ENCODE measurements at places on chromosomes 12 and 14. TPM values are rescaled to one million over a fixed set of nuclear protein-coding genes. Genes with fewer than 3 reads are reported as not detected.

- no peak for DNase-seq
These were observed 3.3 kb upstream of the C14orf93 start for GRCh38 chr14:23013054-23013748.

Gene HOXC5
- not detected for total RNA-seq

- DNase-seq, result no peak
These were observed 30.6 kb downstream of the SCAF11 start for GRCh38 chr12:45959728-45960127.

Gene SLC4A8
- 0.32 TPM for total RNA-seq

GRCh38 chr12:77387671-77388070 lies 322.3 kb upstream of the E2F7 start:
- no peak for DNase-seq

Gene ESR2
- total RNA-seq, result 0.47 TPM

GRCh38 chr14:23579739-23580138 lies 1.1 kb upstream of the JPH4 start:
- DNase-seq, result no peak

Gene KRT83
- total RNA-seq, result not detected

Gene GALNT8
- 1.7 TPM for total RNA-seq

DNA sequence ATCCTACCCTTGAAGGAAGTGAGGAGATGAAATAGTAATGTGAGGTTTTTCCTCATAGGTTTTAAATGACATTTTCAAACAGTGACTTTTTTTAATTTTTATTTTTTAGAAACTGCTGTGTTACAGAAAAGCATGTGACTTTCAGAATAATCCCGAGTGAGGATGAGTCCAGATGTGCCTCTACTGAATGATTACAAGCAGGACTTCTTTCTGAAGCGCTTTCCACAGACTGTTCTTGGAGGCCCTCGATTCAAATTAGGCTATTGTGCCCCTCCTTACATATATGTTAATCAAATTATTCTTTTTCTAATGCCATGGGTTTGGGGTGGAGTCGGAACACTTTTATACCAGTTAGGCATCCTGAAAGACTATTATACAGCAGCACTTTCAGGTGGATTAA lies 15.8 kb downstream of the PCNX4 start:
- DNase-seq, result no peak

GRCh38 chr12:80849337-80849736 lies 88.4 kb downstream of the LIN7A start:
- DNase-seq, result no peak

Gene B4GALNT1
- total RNA-seq, result 5.1 TPM

Gene TMCC3
- 2.2 TPM for total RNA-seq

- peak; percentile 47 for DNase-seq
These were observed 1.0 kb upstream of the CAMKK2 start for GRCh38 chr12:121297435-121297991.

Measured in left ventricle myocardium superior (tissue), 1 donor.